ENCODE measurements at places on chromosomes 11 and 22.

GRCh38 chr11:112248201-112248600 is 12.5 kb downstream of the PLET1 start:
- no peak for DNase-seq

DNA sequence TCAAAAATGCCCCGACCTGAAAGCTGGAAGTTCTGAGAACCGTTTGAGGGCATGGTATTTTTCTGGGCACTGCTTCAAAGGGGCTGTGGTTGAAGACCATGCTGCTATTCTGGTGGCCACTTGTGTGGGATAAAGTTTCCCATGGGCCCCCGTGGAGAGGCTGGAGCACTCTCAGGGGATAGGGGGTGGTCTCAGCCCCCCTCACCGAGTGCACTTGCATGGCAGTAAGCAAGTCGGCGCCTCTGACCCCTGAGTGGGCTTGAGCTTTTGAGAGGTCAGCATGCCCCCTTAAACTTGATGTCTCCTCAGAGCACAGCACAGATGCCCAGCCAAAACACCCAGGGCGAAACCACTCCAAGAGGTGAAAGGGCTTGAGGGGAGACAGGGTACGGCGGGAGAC is 35.6 kb downstream of the TIMP3 start:
- no peak for DNase-seq

GRCh38 chr11:105162506-105162905 is 22.9 kb upstream of the CARD18 start:
- no peak for DNase-seq

GRCh38 chr22:29062286-29062821 is 723 bp upstream of the C22orf31 start:
- no peak for DNase-seq

- no peak for DNase-seq
Measured at GRCh38 chr11:104694259-104695064, 203.8 kb downstream of the CASP12 start.

DNA sequence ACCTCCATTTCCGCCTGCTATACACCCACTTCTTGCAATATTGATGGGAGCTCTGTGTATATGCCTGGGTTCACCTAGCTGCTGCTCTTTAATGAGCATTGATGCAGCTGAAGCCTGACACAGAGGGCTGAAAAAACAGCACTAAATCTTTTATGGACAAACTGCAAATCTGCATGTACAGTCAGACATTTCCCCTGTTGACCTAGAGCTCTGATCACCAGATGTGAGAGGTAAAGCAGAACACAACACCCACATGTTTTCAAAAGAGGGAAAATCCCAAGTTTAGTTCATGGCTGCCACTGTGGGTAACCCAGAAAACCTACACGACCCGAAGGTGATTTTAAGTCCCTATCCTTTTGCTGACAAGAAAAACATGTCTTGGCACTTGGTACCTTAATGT is 303.0 kb upstream of the PITPNB start:
- no peak for DNase-seq

- DNase-seq, result no peak
Measured at GRCh38 chr22:45073064-45073463, 63.3 kb upstream of the PHF21B start.

Measured in WTC11 (cell line).